ENCODE measurements at places on chromosomes 2 and 18. TPM values are rescaled to one million over a fixed set of nuclear protein-coding genes. Genes with fewer than 3 reads are reported as not detected.

- H3K27ac ChIP-seq, result no peak overlapping the region
- H3K27me3 ChIP-seq, result no peaks in the 10 kb centered on the region
- H3K4me3 ChIP-seq, result no peak overlapping the region
Observed at GRCh38 chr18:58597649-58598048, 31.2 kb downstream of the ALPK2 start.

DNA sequence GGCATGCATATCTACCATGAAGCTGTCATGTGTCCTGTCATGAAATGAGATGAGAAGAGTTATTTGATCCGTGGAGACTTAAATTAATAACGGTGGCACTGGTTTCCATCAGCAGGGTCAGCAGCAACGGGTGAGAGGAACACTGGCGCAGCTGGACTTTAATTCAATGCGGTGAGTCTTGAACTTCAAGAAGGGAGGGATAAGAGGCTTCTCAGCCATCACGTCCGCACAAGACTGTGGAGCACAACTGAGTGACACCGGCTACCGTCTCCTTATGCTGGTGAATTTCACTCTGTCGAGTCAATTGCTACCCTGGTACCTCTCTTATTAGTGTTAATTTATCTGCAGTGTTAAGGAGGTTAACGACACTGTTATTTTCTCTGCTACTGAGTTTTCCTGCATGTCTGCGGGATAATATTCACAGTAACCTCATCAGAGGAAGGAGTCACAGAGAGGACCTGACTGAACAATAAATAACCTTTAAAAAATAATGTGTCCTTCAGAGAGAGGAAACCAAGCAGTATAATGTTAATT, 236.8 kb downstream of the EPHA4 start:
- H3K36me3 ChIP-seq, result no peaks in the 10 kb centered on the region
- no peaks in the 10 kb centered on the region for H3K4me1 ChIP-seq
- H3K27me3 ChIP-seq, result no peaks in the 10 kb centered on the region
- no peak for DNase-seq
- no peak overlapping the region for H3K27ac ChIP-seq

DNA sequence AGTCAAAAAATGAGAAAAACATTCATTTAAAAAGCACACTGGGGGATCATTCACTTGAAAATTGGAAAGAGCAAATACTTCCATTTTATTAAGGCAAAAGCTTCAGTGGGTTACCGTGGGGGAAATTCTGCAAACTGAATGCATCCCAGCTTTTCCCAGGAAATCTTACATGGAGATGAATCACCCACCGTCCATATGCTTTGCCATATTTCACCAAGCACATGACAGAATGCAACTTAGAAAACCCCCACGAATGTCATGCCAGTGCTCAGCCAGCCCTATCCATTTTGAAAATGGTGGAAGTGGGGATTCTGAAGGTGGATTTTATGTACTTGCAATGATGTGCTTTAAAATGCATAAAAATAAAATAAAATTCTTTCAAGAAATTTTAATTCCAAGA, 485.5 kb upstream of the ID2 start:
- DNase-seq, result no peak
- H3K36me3 ChIP-seq, result no peaks in the 10 kb centered on the region
- no peaks in the 10 kb centered on the region for H3K4me1 ChIP-seq
- 0 out of 2 replicates have a peak, but pooled peaks cover 4% of the 10 kb centered on the region for H3K27me3 ChIP-seq
- no peak overlapping the region for H3K4me3 ChIP-seq

SMYD1 gene
- not detected for total RNA-seq

DNA sequence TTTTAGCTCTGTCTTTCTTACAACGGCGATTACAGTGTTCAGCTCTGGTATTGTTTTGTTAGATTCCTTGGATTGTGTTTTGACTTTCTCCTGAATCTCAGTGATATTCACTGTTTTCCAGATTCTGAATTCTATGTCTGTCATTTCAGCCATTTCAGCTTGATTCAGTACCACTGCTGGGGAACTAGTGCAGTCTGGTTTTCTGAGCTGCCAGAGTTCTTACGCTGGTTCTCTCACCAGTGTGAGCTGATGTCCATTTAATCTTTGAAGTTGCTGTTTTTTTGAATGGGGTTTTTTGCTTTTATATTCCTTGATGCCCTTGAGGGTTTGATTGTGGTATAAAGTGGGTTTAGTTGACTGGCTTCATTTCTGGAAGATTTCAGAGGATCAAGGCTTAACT, 37.4 kb upstream of the THUMPD2 start:
- no peak for DNase-seq
- H3K4me3 ChIP-seq, result no peak overlapping the region
- H3K27me3 ChIP-seq, result no peaks in the 10 kb centered on the region
- H3K27ac ChIP-seq, result no peak overlapping the region
- no peaks in the 10 kb centered on the region for H3K36me3 ChIP-seq

- H3K36me3 ChIP-seq, result peaks cover 13% of the 10 kb centered on the region
- peaks cover 18% of the 10 kb centered on the region for H3K4me1 ChIP-seq
- peak overlapping the region; percentile 86 for H3K4me3 ChIP-seq
- H3K27me3 ChIP-seq, result no peaks in the 10 kb centered on the region
- H3K27ac ChIP-seq, result peak overlapping the region; percentile 95
Observed at GRCh38 chr2:86195808-86196387, 636 bp upstream of the IMMT start.

GRCh38 chr2:128563348-128563687, 244.7 kb upstream of the HS6ST1 start:
- H3K4me1 ChIP-seq, result peaks cover 6% of the 10 kb centered on the region
- H3K27ac ChIP-seq, result no peak overlapping the region
- DNase-seq, result no peak
- no peaks in the 10 kb centered on the region for H3K36me3 ChIP-seq

GRCh38 chr2:183024339-183025095, 13.7 kb downstream of the NCKAP1 start:
- H3K36me3 ChIP-seq, result peaks cover 27% of the 10 kb centered on the region
- DNase-seq, result no peak
- no peaks in the 10 kb centered on the region for H3K27me3 ChIP-seq
- H3K27ac ChIP-seq, result no peak overlapping the region
- H3K4me3 ChIP-seq, result no peak overlapping the region
